ENCODE measurements at places on chromosomes 3 and 15.

- DNase-seq, result no peak
Observed at GRCh38 chr3:136434429-136434828, 184.3 kb downstream of the PCCB start.

DNA sequence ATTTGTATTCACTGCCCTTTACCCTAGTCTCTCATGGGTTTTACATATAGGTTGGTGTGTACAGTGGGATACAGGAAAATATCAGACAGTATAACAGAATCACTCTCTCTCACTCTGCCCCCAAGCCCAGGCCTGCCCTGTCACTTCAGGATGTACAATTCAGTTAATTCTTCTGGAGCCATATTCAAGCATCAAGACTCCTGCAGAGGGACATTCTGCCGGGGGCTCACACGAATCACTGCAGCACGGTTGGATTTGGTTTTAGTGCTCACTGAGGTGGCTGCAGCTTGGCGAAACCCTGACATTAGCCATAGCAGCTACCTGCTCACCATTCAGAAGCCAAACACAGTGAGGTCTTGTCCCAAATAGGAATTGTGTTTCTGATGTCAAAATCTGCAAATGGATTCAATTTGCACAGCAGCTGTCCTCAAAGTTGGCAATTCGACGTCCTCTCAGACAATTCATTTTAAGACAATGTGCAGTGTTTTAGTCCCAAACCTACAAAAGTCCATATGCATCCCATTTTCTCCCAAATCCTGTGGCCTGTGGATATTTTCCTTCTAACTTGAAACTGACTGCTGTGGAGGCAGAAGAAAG, 82.9 kb downstream of the CHSY1 start:
- DNase-seq, result no peak

DNA sequence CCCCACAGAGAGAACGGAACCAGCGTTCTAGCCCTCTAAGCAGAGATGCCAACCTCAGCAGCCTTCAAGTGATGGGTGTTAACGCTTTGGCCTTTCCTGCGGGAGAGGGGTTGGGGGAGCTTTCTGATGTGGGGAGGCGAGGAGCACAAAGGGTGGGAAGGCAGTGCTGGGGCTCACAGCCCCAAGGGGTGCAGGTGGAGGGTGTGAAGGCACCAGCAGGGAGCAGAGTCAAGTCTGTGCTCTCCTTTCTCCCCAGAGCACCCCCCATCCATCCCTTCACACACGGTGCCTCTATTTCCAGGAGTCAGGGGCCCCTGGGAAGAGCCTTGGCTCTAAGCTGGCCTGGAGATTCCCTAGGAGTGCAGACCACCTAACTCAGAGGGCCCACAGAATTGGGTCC, 4.1 kb downstream of the C15orf62 start:
- no peak for DNase-seq

DNA sequence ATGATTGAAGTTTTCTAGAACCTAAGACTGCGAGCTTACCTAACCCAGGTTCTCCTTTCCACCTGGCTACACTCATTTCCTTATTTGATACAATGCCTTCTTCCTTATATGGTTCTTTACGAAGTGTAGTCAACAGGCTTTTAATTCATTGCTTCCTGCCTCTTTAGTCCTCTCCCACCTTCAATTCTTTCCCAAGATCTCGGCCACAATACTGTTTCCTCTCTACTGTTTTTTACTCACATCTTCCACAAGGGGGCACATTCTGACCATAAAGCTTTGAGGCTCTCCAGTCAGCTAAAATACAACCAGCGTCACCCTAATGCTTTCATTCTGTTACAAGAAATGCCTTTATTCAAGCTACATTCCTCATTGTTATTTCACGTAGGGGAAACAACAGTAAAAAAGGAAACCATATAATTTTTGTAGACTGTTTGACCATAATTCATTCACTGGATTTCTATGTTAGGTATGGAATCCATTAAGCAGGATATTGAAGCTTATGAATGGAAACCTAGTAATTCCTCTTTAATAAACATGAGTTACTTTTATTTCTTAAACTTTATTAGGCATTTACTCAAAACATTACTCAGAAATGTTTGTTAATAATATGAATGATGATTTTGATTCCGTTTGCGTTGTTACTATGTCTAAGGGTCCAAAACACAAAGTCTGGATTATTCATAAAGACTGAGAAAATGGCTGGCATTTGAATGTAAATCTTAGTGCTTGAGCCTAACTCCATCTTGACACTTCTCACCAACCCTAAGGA, 29.5 kb upstream of the VEPH1 start:
- no peak for DNase-seq

DNA sequence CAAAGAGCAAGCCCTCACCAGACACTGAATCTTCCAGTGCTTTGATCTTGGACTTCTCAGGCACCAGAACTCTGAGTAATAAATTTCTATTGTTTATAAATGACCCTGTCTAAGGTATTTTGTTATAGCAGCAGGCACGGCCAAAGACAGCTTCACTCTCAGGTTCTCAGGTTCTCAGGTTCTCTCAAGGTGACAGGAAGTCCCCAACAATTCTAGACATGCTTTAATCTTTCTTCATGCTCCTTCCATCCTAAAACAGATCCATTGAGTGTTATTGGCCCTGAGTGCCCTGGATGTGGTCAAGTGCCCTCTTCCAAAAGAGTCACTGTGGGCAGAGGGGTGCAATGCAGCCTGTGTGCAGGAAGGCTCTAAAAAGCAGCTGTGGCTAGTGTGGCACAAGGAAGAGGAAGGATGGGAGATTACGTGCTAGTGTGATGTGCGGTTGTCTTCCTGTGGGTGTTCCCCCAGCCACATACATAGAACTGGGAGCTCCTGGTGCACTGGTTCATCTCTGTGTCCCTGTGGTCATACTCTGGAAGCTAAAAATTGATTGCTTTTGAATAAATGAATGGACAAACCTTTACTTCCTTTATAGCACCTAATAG, 11.0 kb upstream of the RAB7A start:
- DNase-seq, result no peak

DNA sequence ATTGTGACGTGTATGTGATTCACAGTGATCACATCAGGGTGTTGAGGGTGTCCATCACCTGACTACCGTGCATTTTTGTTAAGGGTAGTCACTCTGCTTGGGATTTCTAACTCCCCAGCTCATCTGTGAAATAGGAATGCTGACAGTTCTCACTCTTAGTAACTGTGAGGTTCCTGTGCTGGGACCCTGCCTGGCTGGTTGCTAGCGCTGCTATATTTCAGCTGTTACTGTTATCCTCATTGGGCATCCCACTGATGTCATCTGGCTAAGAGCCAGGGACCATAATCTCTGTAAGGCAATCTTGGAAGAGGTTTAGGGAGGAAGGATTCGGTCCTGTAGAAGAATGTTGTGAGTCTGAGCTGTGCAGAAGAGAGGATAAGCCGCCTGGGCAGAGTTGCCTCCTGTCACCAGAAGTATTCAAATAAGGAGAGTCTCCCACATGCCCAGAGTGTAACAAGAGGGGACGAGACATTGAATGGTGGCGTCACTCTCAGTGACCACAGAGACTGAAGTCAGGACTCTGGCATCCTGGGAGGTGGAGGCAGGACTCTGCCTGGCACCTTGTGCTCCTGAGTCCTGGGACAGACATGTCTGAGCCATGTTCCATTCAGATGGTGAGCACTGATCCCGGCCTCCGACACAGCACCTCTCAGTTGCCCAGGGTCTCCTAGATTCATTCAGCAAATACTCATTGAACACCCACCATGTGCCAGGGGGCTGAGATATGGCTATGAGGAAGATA, 52.2 kb downstream of the FBLN2 start:
- no peak for DNase-seq

GRCh38 chr3:146546366-146546965, 2.1 kb upstream of the PLSCR1 start:
- no peak for DNase-seq

All from activated CD8-positive, alpha-beta memory T cell treated with anti-CD3 and anti-CD28 coated beads for 1 hour (primary cell).